Activated naive CD4-positive, alpha-beta T cell treated with anti-CD3 and anti-CD28 coated beads, Interleukin-2, amount 50 U/mL, for 72 hours (primary cell): ENCODE measurements at places on chromosomes 2 and 18. TPM values are rescaled to one million over a fixed set of nuclear protein-coding genes. Genes with fewer than 3 reads are reported as not detected.

TMEM17 gene
- not detected for total RNA-seq

STRN gene
- total RNA-seq, result 37.2 TPM

EPB41L3 gene
- 5.4 TPM for total RNA-seq

UGT1A3 gene
- total RNA-seq, result not detected

KYNU gene
- not detected for total RNA-seq

SCN1A gene
- not detected for total RNA-seq

MPP4 gene
- not detected for total RNA-seq

AFF3 gene
- total RNA-seq, result 1.5 TPM

SLC19A3 gene
- total RNA-seq, result not detected

DSG3 gene
- not detected for total RNA-seq

CAMKMT gene
- total RNA-seq, result 14.6 TPM

GKN1 gene
- not detected for total RNA-seq

CAPN14 gene
- total RNA-seq, result 1.0 TPM

MYOM1 gene
- total RNA-seq, result 1.9 TPM

PROKR1 gene
- not detected for total RNA-seq

DNAJC5G gene
- not detected for total RNA-seq

GDF7 gene
- 0.07 TPM for total RNA-seq

CIB4 gene
- not detected for total RNA-seq

MARCO gene
- not detected for total RNA-seq

LHCGR gene
- not detected for total RNA-seq

NETO1 gene
- not detected for total RNA-seq

POU3F3 gene
- not detected for total RNA-seq

GGCX gene
- 21.2 TPM for total RNA-seq

RAB12 gene
- total RNA-seq, result 18.6 TPM

PRKAG3 gene
- not detected for total RNA-seq

FTCDNL1 gene
- total RNA-seq, result 3.9 TPM

REEP1 gene
- total RNA-seq, result 0.45 TPM

OR6B3 gene
- not detected for total RNA-seq

FBXO36 gene
- total RNA-seq, result 0.91 TPM

CD8B2 gene
- total RNA-seq, result not detected

GPAT2 gene
- total RNA-seq, result 4.7 TPM

NIFK gene
- 157 TPM for total RNA-seq

APLF gene
- total RNA-seq, result 2.1 TPM

CDKL4 gene
- total RNA-seq, result not detected
